ENCODE measurements at places on chromosomes 11 and 22. TPM values are rescaled to one million over a fixed set of nuclear protein-coding genes. Genes with fewer than 3 reads are reported as not detected.

RFPL3 gene
- total RNA-seq: not detected

RHOD gene
- 29.7 TPM for total RNA-seq

CCDC34 gene
- total RNA-seq: 1.0 TPM

HTR3B gene
- not detected for total RNA-seq

CYTH4 gene
- total RNA-seq: 4.2 TPM

DEUP1 gene
- not detected for total RNA-seq

SAAL1 gene
- 16.7 TPM for total RNA-seq

F2 gene
- total RNA-seq: not detected

CEND1 gene
- total RNA-seq: 0.54 TPM

SSTR3 gene
- total RNA-seq: not detected

GUCY1A2 gene
- 4.9 TPM for total RNA-seq

FIBIN gene
- total RNA-seq: 97.6 TPM

NXPE1 gene
- not detected for total RNA-seq

OR5L2 gene
- total RNA-seq: not detected

NNMT gene
- total RNA-seq: 157 TPM

C11orf42 gene
- total RNA-seq: not detected

TSSK2 gene
- total RNA-seq: 0.13 TPM

APLNR gene
- total RNA-seq: 3.7 TPM

LIN7C gene
- 56.2 TPM for total RNA-seq

OR4A16 gene
- total RNA-seq: not detected

BDNF gene
- total RNA-seq: 0.37 TPM

OR5T3 gene
- not detected for total RNA-seq

CNTN5 gene
- not detected for total RNA-seq

FERMT3 gene
- total RNA-seq: 28.5 TPM

SYT9 gene
- 0.47 TPM for total RNA-seq

CLMP gene
- 180 TPM for total RNA-seq

SCGB1C1 gene
- not detected for total RNA-seq

ALG12 gene
- 30.0 TPM for total RNA-seq

POU2AF1 gene
- total RNA-seq: 0.10 TPM

MFNG gene
- total RNA-seq: 14.6 TPM

CHRM4 gene
- 0.69 TPM for total RNA-seq

CELSR1 gene
- total RNA-seq: 4.8 TPM

OR5B21 gene
- not detected for total RNA-seq

SEC14L2 gene
- total RNA-seq: 8.1 TPM

MS4A15 gene
- total RNA-seq: not detected

OR6A2 gene
- not detected for total RNA-seq

NAALAD2 gene
- total RNA-seq: 1.2 TPM

HBG1 gene
- total RNA-seq: not detected

THY1 gene
- total RNA-seq: 11.3 TPM

Data from gastroesophageal sphincter (tissue), 4 donors.